Progenitor cell of endocrine pancreas (in vitro differentiated cells): ENCODE measurements at places on chromosomes 7 and 10. TPM values are rescaled to one million over a fixed set of nuclear protein-coding genes. Genes with fewer than 3 reads are reported as not detected.

DNA sequence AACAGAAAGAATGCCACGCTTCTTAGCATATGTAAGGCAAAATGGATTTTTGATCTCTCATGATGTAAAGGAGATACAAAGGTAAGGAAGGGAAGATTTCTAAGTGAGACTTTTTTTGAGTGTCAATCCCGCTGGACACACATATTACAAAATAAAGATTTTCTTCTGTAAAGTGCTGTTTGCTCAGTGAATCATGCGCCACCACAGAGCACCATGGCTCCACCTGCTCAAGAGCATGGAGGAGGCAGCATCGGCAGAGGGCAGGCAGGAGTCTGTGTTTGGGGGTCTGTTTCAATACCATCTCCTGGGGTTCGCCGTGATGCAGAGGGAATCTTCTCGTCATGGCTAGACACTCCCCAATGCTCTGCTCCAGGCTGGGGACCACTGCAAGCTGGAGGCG is 83.5 kb downstream of the ALOX5 start:
- DNase-seq: no peak
- H3K4me1 ChIP-seq: no peaks in the 10 kb centered on the region
- H3K27me3 ChIP-seq: no peaks in the 10 kb centered on the region
- H3K36me3 ChIP-seq: peaks cover 11% of the 10 kb centered on the region
- no peak overlapping the region for H3K27ac ChIP-seq

GRCh38 chr7:84549409-84549808 is 354.8 kb upstream of the SEMA3A start:
- no peak overlapping the region for H3K4me3 ChIP-seq
- no peak overlapping the region for H3K27ac ChIP-seq
- H3K36me3 ChIP-seq: no peaks in the 10 kb centered on the region
- no peak for DNase-seq

GRCh38 chr7:27774717-27775328 is 34.9 kb downstream of the TAX1BP1 start:
- no peak overlapping the region for H3K27ac ChIP-seq
- peaks cover 3% of the 10 kb centered on the region for H3K36me3 ChIP-seq
- H3K27me3 ChIP-seq: no peaks in the 10 kb centered on the region
- H3K4me3 ChIP-seq: no peak overlapping the region
- no peak for DNase-seq

GRCh38 chr7:117281562-117281961 is 41.3 kb downstream of the WNT2 start:
- H3K27ac ChIP-seq: no peak overlapping the region
- DNase-seq: no peak
- peaks cover 22% of the 10 kb centered on the region for H3K27me3 ChIP-seq
- no peak overlapping the region for H3K4me3 ChIP-seq

DNA sequence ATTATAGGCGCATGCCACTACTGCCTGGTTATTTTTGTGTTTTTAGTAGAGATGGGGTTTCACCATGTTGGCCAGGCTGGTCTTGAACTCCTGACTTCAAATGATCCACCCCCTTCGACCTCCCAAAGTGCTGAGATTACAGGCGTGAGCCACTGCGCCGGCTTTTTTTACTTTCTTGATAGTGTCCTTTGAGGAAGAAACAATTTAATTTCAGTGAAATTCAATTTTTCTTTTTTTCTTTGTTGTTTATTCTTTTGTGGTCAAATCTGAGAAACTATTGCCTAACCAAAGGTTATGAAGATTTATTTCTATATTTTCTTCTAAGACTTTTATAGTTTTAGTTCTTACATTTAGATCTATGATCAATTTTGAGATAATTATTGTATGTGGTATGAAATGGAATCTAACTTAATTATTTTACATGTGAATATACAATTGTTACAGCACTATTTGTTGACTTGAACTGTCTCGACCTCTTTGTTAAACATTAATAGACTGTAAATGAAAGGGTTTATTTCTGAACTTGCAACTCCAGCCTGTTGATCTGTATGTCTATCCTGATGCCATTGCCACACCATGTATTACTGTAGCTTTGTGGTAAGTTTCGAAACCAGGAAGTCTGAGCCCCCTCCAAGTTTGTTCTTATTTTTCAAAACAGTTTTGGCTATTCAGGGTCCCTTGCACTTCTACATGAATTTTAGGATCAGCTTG is 19.8 kb upstream of the RASSF4 start:
- no peak for DNase-seq
- peaks cover 7% of the 10 kb centered on the region for H3K4me1 ChIP-seq
- no peak overlapping the region for H3K4me3 ChIP-seq
- H3K27ac ChIP-seq: no peak overlapping the region

DNA sequence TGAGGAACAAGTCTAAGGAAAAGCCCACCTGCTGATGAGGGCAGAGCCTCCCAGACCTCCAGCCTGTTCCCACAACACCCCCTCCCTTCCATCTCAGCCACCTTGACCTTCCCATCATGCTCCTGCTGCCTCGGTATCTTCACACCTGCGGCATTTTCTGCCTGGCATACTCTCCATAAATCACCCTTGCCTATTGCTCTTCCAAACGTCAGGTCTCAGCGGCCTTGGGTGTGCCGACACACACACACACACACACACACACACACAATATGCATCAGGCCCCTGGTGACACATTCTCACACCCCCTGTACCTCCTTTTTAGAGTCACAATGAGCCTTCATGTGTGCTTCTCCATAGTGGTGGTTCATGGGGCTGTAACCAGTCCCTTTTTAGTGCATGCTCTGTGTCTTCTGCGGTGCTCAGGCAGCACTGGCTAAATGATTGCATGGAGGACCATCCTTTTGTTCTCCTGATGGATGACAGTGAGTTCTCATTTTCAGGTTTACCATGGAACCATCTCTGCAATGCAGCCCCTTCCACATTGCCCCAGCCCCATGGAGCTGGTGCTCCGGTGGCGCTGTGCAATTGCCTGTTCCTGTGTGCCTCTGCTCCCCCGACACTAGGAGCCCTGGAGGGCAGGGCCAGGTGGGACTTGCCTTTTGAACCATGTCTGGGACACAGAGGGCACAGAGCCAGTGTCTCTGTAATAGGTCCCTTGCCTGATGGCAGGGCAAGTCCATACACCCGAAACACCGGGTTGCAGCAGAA is 4.5 kb downstream of the ADIRF start:
- H3K27ac ChIP-seq: no peak overlapping the region
- H3K27me3 ChIP-seq: peaks cover 34% of the 10 kb centered on the region

- H3K27ac ChIP-seq: peak overlapping the region; percentile 88
- DNase-seq: no peak
- H3K36me3 ChIP-seq: no peaks in the 10 kb centered on the region
- H3K27me3 ChIP-seq: peaks cover 17% of the 10 kb centered on the region
These were observed 5.0 kb upstream of the CALML5 start for GRCh38 chr10:5504146-5505072.

DNA sequence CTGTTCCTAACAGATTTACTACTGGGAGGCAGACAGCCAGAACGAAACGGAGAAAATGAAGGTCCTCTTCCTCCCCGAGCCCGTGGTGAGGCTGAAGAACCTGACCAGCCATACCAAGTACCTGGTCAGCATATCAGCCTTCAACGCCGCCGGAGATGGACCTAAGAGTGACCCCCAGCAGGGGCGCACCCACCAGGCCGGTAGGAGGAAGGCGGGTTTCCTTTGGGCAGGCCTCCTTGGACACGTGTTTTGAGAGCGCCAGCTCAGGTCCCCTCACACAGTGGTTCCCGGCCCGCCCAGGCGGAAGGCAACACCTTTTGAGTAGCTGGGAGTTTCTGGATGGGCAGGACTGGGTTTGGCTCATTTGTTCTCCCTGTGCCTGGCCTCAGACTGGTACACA is 474.0 kb upstream of the FOXK1 start:
- DNase-seq: no peak
- H3K27ac ChIP-seq: no peak overlapping the region
- peaks cover 9% of the 10 kb centered on the region for H3K36me3 ChIP-seq
- H3K4me1 ChIP-seq: peaks cover 3% of the 10 kb centered on the region
- H3K4me3 ChIP-seq: no peak overlapping the region

GRCh38 chr10:117936566-117936965 is 110.2 kb downstream of the RAB11FIP2 start:
- H3K36me3 ChIP-seq: no peaks in the 10 kb centered on the region
- no peak for DNase-seq
- no peak overlapping the region for H3K27ac ChIP-seq
- peaks cover 15% of the 10 kb centered on the region for H3K27me3 ChIP-seq

The SLC25A28 gene
- 29.4 and 32.0 TPM in 2 replicates for total RNA-seq

The AOC1 gene
- total RNA-seq: 1.9 and 2.9 TPM in 2 replicates

The WEE2 gene
- 0.16 and 0.36 TPM in 2 replicates for total RNA-seq

The EPHA1 gene
- total RNA-seq: 54.4 and 56.3 TPM in 2 replicates

The EMX2 gene
- 0.89 TPM in 1 of 2 replicates, not detected in the other for total RNA-seq

The PNLIPRP1 gene
- not detected in 2 replicates for total RNA-seq

The BMPER gene
- 0.36 and 0.69 TPM in 2 replicates for total RNA-seq

The ADGRA1 gene
- total RNA-seq: 1.1 and 1.2 TPM in 2 replicates

The MYO1G gene
- 0.53 and 0.67 TPM in 2 replicates for total RNA-seq
